Natural killer cell (primary cell): ENCODE measurements at places on chromosomes 4 and X. TPM values are rescaled to one million over a fixed set of nuclear protein-coding genes. Genes with fewer than 3 reads are reported as not detected.
A peak's percentile ranks its signal among the peaks of the same experiment; 100 is the strongest.

- peak; percentile 78 for DNase-seq
These were observed 23.4 kb downstream of the CCNI start for GRCh38 chr4:77052352-77052751.

GRCh38 chr4:8745826-8746225, 125.8 kb downstream of the HMX1 start:
- DNase-seq, result no peak

CLGN gene
- total RNA-seq, result not detected

CCDC158 gene
- total RNA-seq, result not detected
